G401 (cell line): ENCODE measurements at places on chromosomes 6 and 20. TPM values are rescaled to one million over a fixed set of nuclear protein-coding genes. Genes with fewer than 3 reads are reported as not detected.

DNA sequence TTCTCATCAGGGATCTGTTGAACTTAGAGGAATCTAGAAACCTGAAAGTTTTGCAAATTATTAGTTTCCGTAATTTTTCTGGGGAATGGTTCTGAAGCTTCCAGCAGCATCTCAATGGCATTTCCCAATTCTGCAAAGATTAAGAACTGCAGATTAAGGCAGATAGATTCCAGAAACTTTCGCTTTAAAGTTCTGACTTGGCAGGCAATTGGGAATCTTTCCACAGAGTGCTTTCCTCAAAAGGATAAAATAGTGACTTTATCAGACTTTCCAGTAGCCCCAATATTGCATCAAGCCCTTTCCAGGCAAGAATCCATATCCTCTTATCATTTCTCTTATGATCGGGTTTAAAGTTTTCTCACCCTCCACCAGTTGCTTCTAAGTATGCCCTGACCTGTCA lies 261.1 kb downstream of the FNDC1 start:
- no peak for DNase-seq

DNA sequence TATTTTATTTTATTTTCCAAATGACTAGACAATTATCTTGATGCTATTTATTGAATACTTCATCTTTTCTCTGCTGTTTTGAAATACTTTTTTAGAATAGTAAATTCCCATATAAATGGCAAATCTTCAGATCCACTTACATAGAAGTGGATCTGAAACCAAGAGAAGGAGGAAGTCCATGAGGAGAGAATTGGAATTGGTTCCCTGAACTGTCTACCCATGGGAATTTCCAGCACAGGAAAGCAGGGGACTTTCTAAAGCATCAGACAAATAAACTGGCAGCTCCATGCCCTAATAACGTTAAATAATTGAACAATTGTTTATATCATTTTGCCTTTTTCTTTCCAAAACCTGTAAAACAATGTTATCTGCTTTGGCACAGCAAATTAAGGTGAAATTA lies 47.1 kb upstream of the PNRC1 start:
- DNase-seq: no peak

Gene RSPH4A
- 0.31 and 1.3 TPM in 2 replicates for total RNA-seq

GRCh38 chr20:51930775-51931174 lies 128.5 kb upstream of the SALL4 start:
- DNase-seq: peak; percentile 44

DNA sequence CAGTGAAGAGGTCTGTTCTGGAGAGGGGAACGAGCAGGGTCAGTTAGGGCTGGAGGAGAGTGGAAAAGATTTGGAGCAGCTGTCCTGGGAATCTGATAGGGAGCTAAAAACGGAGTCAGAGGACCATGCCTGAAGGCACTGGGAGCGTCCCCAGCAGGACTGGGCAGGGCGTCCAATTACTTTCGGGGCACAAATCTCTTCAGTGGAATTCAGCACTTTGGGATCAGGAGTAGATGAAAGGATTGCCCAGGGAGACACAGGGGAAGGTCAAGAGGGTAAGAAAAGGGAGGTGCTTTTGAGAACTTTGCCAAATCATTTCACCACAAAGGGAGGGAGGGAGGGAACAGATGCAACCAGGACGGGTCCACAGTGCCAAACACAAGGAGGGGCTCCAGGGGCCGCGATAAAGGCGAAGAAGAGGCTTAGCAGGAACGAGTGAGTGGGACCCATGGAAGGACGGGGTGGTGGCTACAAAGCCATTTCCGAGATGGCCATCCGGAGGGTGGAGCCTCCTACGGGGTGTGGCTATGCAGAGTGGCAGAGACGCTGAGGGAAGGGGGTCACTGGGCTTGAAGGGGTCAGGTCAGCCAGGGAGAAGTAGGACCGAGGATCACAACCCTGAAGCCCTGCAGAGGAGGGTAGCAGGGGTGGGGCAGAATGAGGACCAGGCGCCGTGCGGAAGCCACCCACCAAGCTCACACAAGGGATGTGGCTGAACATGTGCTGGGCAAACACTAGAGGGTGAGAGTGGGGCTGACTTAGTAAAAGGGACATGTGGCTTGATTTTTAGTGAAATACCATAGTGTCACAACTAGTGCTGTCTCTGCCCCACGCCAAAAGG lies 180.0 kb upstream of the RREB1 start:
- no peak for DNase-seq

GRCh38 chr20:19777315-19777714 lies 19.3 kb downstream of the RIN2 start:
- no peak for DNase-seq
